Germinal center (tissue), 1 donor: ENCODE measurements at places on chromosomes 1 and 21.

- no peak for DNase-seq
Measured at GRCh38 chr1:184595596-184595995, 159.1 kb downstream of the EDEM3 start.

DNA sequence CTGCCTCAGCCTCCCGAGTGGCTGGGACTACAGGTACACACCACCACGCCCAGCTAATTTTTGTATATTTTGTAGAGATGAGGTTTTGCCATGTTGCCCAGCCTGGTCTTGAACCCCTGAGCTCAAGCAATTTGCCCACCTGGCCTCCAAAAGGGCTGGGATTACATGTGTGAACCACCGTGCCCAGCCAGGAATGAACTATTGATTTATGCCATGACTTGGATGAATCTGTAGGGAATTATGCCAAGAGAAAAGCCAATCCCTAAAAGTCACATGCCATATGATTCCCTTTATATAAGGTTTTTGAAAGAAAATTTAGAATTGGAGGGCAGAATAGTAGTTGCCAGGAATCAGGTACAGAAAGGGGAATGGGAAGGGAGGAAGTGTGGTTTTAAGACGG is 19.1 kb upstream of the SLC45A3 start:
- DNase-seq, result no peak

DNA sequence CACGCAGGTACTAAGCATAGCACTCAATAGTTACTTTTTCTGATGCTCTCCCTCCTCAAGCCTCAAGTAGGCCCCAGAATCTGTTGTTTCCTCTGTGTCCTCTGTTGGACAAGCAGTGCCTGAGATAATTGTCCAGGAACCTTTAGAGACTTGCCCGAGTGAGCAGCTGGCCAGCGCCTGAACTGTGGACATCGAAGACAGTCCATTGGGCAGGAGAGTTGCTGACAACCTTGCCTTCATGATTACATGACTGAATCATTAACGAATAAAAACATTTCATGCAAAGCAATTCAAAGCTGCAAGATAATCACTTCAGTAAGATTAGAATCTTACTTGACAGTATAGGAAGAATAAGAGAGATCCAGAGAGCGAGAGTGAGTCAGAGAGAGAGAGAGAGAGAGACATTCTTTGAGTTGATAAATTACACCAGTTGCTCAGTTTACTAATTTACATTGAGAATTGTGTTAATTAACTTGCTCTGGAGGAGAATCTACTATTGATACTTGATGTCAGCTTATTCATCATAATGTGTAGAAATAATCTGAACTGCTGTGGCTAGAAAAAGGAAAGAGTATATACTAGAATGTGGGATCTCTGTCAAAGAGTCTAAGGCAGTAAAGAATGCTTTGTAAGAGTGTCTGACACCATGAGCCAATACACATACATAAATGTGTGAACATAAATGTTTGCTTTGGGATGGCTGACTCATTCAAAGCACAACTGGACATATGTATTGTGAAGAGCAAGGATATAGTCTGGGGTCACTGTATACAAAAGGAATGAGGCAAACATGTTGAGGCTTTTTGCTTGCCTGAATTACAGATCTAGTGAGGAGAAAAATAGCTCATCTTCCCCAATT is 216.0 kb downstream of the ZNF326 start:
- no peak for DNase-seq

GRCh38 chr21:33396436-33396835 is 6.8 kb upstream of the IFNGR2 start:
- no peak for DNase-seq

DNA sequence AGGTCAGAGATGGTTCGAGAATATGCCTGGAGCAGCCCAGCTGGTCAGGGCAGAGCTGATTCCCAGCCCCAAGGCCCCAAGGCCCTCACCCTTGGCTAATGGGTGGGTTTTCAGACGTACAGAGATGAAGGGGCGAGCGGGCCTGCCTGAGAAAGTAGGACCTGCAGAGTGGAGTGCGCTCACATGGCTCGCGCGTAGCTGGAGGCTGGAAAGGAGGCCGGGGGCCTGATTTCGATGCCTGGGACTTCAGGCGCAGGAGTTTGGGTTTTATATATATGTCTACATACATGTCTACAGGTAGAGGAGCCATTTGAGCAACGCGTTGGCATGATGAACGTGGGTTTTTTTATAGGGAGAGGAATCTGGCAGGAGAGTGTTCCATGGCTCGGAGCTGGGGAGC is 8.9 kb downstream of the COQ8A start:
- DNase-seq, result no peak

- no peak for DNase-seq
Measured at GRCh38 chr1:37169743-37170275, 135.5 kb upstream of the GRIK3 start.

GRCh38 chr1:209199822-209200221 is 383.7 kb upstream of the CAMK1G start:
- no peak for DNase-seq

- no peak for DNase-seq
Measured at GRCh38 chr1:214514032-214514818, 37.2 kb downstream of the PTPN14 start.

DNA sequence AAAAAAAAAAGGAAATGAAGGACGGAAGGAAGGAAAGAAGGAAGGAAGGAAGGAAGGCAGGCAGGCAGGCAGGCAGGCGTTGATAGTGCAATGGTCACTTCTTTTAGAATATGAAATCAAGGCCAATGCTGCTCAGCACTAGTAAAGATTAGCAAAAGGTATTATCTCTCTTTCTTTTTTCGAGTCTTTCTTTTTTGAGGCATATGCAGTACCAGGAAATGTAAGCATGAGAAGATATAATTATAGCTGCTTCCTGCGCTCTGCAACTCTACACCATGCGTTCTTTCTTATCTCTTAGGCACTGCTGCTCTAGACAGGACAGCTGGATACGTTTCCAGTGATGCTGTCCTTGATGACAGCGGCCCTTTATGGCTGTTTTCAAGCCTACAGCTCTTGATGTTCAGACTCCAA is 1512.5 kb upstream of the B3GALT2 start:
- no peak for DNase-seq

- DNase-seq, result no peak
Measured at GRCh38 chr21:28066076-28066475, 926.6 kb downstream of the LTN1 start.

DNA sequence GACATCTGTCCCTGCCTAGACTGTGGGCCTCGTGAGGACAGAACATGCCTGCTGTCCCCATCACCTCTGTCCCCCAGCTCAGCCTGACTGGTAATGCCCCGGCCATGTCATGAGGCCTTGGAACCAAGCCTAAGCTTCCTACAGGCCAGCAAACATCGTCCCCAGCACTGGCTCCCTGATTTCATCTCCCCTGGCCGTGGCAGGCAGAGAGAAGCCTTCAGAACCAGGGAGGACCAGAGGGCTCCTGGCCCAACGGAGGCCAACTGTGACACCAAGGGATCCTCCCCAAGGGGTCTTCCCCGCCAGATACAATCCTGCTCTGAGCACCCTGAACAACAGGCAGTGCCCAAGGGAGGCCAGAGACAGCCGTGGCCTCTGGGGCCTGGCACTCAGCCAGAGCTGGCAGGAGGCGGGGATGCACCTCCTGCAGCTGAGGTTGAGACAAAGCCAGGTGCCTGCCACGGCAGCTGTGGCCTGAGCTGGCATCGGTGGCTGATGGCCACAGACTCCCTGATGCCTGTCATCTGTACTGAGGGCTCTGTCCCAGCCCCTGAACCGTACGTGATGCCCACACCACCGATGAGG is 9.9 kb upstream of the NPHP4 start:
- no peak for DNase-seq

DNA sequence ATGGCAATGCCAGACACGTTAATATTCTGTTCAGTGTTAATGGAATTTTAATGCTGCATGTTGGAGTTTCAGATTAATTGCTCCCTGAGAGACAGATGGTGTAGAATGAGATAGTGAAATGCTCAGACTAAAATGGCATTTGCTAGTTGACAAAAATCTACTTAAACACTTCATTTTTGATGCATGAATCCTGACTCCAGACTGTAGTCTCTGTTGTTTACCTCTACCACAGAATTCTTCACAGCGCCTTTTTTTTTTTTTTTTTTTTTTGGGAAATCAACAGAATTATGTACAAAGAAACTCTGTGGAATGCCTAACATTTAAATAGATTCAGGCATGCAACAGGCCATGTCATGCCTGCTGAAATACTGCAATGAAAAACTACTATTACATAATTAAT is 111.3 kb downstream of the PLPPR5 start:
- DNase-seq, result no peak

GRCh38 chr1:10834770-10835412 is 38.4 kb upstream of the CASZ1 start:
- no peak for DNase-seq

- DNase-seq, result peak; percentile 39
Measured at GRCh38 chr1:150268340-150268704, 494 bp downstream of the APH1A start.

GRCh38 chr1:98102345-98103030 is 181.7 kb upstream of the DPYD start:
- no peak for DNase-seq

DNA sequence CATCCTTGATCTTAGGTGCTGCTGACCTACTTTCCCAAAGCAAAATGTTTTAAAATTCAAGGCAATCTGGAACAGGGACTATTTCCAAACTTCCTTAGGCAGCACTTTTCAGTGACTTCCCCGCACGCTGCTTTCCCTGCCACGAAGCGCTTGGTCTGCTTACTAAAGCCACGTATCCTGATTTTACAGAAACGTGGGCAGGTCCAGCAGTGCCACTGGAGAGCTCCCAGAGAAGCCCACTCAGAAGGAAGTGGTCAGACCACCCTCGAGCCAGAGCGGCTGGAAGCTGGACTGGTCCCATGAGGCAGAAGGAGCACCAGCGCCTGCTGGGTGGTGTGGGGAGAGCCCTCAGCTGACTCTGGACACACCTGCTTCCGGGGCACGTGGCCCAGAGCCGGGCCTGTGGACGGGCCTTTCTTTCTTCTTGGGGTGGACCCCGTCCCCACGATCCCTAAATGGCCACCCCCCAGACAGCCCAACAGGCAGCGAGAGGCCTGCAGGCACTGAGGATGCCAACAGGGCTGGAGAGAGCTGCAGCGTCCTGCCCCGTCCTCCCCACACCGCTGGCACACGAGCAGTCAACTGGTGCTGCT is 23.2 kb downstream of the PTTG1IP start:
- DNase-seq, result no peak

- DNase-seq, result peak; percentile 17
Measured at GRCh38 chr21:32726839-32727686, 750 bp downstream of the SYNJ1 start.

DNA sequence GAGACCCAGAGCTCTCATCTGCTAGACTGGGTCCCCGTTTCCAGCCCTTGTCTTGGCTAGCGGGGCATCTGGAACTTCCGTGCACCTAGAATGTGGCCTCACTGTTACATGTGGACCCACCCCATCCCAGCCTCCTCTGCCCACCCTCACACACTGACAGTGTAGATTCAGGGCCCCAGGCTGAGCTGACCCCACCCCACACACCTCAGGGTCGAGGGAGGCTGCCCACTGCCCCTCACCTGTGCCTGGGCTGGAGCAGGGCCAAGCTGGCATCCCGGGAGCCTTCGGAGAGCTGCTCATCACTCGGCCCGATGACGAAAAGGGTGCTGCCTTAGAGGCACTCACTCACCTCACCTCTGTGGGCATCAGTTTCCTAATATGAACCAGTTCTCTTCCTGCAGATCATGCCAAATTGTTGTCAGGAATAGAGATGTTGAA is 11.1 kb downstream of the ACOT11 start:
- DNase-seq, result no peak

- DNase-seq, result peak; percentile 8
Measured at GRCh38 chr21:15592271-15592860, 137.4 kb upstream of the USP25 start.

GRCh38 chr1:61138921-61139774 is 56.8 kb downstream of the NFIA start:
- DNase-seq, result no peak

DNA sequence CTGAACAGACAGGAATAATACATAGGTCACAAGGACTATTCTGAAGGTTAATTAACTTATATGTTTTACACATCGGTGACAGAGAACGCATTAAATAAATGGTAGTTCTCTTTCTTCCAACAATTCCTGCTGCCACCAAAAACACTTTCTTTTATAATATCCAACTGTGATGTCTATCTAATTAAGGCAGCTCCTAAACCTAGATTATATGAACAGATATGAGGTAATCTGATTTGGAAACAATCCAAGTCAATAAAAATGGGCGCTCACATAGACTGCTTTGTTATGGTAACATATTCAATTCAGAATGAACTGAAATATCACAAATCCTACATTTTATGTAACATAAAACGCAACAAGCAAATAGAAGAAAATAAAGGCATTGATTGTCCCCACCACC is 16.0 kb downstream of the CYYR1 start:
- DNase-seq, result no peak

DNA sequence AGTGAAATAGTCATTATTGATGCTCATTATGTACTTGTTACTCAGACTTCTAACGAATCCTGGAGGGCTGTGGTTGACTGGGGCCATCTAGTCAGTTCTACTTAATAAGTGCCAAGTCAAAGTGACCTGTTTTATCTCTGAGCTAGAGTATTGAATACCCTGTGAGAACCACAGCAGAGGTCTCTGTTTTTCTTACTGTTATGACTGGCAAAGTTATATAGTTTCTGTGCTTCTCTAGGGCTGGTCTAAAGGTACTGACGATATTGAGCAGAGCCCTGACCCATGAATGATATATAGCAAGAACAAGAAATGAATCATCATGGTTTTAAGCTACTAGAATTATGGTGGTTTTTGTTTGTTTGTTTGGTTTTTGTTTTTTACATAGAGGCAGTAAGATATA is 555.8 kb downstream of the PLA2G4A start:
- no peak for DNase-seq
